Activated CD4-positive, alpha-beta T cell treated with anti-CD3 and anti-CD28 coated beads, Interleukin-2, amount 10 ng/mL, durations not matched to agents 7 days and 5 days (primary cell): ENCODE measurements at places on chromosomes 1 and 21. TPM values are rescaled to one million over a fixed set of nuclear protein-coding genes. Genes with fewer than 3 reads are reported as not detected.

DNA sequence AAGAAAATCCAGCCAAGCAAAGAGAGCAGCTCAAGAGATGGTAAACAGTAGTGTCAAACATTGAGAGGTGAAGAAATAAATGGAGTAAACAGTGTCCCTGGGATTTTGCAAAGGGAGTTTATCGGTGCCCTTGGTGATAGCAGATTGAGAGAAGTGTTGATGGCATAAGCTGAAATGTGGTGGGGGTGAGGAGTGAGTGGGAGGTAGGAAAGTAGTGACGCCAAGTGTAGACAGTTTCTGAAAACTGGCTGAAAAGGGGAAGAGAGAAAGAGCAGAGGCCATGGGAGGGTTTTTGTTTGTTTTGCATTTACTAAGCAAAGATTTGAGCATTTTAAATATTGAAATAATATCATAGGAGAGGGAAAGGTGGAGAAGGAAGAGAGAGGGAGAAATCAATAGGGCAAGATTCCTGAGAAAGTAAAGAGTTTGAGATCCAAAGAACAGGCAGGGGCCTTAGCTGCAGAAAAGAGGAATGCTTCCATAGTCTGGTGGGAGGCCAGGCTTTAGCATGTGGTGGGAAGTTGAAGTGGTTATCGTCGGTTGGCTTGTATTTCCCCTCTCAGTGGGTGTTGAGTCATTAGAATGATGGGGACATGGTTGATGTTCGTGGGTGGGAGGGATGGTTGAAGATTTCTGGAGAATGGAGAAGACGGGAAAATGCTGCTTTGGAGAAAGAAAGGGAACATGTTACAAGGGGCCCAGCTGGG, 26.8 kb upstream of the RASAL2 start:
- DNase-seq = no peak
- no peak overlapping the region for H3K27ac ChIP-seq
- no peaks in the 10 kb centered on the region for H3K27me3 ChIP-seq
- no peak overlapping the region for H3K4me3 ChIP-seq
- no peaks in the 10 kb centered on the region for H3K4me1 ChIP-seq

GRCh38 chr1:178237121-178237520, 143.2 kb downstream of the RASAL2 start:
- H3K27me3 ChIP-seq = no peaks in the 10 kb centered on the region
- no peak for DNase-seq
- H3K36me3 ChIP-seq = no peaks in the 10 kb centered on the region
- no peak overlapping the region for H3K27ac ChIP-seq
- no peak overlapping the region for H3K4me3 ChIP-seq
- H3K4me1 ChIP-seq = no peaks in the 10 kb centered on the region

DNA sequence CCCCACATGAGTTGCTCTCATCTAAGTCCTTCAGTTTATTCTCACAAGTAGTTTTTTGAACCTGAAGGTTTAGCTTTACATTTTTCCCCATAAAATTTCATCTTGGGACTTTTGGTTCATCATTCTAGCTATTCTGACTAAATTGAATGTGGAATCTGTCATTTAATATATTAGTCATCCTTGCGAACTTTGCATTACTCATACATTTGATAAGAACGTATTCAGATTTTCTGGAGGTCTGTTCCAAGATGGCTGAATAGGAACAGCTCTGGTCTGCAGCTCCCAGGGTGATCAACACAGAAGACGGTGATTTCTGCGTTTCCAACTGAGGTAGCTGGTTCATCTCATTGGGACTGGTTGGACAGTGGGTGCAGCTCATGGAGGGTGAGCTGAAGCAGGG, 59.8 kb upstream of the CSF1 start:
- H3K27me3 ChIP-seq = no peaks in the 10 kb centered on the region
- no peak overlapping the region for H3K27ac ChIP-seq
- H3K4me3 ChIP-seq = no peak overlapping the region
- no peaks in the 10 kb centered on the region for H3K4me1 ChIP-seq
- DNase-seq = no peak

DNA sequence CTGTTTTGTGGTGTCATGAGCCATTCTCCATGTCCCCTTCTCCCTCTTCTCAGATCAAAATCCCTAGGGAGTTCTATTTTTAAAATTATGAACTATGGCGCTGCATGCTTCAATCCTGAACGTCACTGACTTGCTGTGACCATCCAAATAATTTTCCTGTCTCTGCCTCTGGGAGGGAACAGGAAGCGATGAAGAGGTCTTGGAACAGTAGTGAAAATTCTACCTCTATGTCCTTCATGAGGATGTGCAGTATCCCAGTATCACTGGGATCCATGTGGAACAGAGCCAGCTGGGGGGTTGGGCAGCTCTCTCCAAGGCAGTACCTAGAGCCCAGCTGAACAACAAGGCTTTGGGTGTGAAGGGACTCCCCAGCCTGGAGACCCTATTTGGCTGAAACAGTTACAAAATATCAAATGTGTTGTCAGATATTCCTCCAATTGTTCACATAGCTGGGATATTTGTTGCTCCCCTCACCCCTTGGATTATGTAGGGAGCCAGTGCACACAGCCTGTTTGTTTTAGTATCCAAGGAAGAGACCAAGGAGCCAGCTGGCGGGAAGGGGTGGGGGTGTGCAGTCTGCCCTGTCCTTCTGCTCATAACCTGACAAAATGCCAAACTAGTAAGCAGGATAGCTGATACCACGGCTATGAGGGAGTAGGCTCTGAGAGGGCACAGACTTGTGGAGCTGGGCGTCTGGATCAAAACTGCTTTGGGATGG, 7.6 kb downstream of the DCLRE1B start:
- peaks cover 49% of the 10 kb centered on the region for H3K36me3 ChIP-seq
- H3K27ac ChIP-seq = no peak overlapping the region
- H3K4me1 ChIP-seq = peaks cover 22% of the 10 kb centered on the region
- no peak overlapping the region for H3K4me3 ChIP-seq
- DNase-seq = no peak

DNA sequence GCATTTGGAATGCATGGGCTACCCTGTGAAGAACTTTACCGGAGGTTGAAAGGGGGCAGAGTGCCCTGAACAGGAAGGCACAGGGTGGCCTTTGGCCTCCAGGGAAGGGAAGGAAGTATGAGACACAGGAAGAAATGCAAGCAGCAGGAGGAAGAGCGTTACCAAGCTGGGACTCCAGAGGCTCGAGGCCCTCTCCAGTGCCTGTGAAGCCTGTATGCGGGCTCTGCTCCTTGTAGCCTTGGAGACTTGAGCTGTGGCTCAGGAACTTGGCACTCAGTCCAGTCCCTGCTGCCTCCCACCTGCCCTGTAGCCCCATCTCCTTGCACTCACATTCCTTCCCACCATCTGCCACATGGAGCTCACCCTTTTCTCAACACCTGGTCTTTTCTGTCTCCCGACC, 33.5 kb upstream of the RNF19B start:
- H3K36me3 ChIP-seq = peaks cover 3% of the 10 kb centered on the region
- no peak overlapping the region for H3K4me3 ChIP-seq
- peaks cover 14% of the 10 kb centered on the region for H3K4me1 ChIP-seq
- H3K27me3 ChIP-seq = no peaks in the 10 kb centered on the region
- DNase-seq = no peak

The CELA3B gene
- total RNA-seq = not detected
